ENCODE measurements at places on chromosomes 7 and 10.

DNA sequence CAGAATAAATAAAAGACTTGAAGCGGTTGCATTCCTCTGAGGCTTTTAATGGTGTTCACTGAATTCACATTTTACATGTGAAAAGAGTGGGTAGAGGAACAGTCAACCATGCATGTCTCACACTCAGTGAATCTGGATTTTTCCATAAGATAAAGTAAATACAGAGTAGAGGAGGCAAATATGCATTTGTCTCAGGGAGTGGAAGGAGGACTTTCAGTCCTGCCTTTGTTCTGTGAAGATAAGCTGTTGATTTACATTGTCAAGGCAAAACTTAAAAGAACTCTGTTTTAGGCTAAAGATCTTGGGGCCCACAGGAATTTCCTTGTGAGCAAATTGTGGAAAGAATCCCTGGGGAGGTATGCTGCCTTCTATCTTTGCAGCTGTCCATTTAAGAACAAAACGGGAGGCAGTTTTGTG lies 825.3 kb upstream of the MBL2 start:
- no peak for DNase-seq

- no peak for DNase-seq
Measured at GRCh38 chr7:98276241-98276761, 5.2 kb upstream of the BRI3 start.

GRCh38 chr7:64945503-64946175 lies 42.6 kb downstream of the ZNF273 start:
- DNase-seq, result no peak

DNA sequence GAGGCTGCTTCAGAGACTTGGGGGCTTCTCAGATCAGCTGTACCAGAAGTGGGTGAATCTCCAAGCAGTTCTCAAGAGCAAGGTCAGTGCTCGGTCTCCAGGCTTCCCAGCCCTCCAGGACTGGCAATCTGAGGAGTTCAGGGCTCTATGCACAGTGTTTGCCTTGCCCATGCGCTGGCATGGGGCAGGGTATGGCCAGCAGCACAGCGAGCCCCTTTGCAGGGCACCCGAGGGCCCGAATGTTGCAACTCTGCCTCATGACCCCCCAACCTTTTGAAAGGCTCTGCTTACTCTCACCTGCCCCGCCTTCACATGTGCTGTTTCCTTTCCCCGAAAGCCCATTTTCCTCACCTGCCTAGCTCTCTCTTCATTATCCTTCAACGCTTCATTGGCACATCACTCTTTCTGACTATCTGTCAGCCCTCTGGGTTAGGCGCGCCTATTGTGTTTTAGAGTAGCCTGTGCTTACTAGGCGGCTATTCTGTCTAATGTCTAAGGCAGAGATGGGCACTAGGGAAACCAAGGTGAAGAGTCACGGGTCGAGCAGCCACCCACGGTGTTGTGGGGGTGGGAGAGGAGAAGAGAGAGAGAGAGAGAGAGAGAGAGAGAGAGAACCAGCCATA lies 83.6 kb downstream of the WDFY4 start:
- DNase-seq, result no peak

GRCh38 chr7:91630581-91631380 lies 249.7 kb downstream of the MTERF1 start:
- no peak for DNase-seq

- no peak for DNase-seq
Measured at GRCh38 chr10:110389255-110389654, 84.5 kb upstream of the SMNDC1 start.

DNA sequence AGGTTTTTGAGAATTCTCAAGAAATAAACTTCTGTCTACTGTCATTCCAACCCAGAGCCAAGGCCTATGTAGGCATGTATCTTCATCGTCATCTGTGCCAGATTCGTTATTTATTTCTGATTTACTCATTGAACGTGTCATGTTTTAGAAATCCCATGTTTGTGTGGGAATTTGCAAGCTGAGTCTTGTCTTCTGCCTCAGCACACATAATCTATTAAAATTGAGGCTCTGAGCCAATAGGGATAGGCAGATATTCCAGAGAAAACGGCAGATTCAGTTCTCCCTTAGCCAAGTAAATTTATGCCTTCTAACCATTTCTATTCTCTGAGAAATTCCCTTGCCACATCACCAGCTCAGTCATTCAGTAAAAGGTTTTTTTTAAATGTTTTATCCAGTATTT lies 444.6 kb downstream of the REEP3 start:
- DNase-seq, result no peak

DNA sequence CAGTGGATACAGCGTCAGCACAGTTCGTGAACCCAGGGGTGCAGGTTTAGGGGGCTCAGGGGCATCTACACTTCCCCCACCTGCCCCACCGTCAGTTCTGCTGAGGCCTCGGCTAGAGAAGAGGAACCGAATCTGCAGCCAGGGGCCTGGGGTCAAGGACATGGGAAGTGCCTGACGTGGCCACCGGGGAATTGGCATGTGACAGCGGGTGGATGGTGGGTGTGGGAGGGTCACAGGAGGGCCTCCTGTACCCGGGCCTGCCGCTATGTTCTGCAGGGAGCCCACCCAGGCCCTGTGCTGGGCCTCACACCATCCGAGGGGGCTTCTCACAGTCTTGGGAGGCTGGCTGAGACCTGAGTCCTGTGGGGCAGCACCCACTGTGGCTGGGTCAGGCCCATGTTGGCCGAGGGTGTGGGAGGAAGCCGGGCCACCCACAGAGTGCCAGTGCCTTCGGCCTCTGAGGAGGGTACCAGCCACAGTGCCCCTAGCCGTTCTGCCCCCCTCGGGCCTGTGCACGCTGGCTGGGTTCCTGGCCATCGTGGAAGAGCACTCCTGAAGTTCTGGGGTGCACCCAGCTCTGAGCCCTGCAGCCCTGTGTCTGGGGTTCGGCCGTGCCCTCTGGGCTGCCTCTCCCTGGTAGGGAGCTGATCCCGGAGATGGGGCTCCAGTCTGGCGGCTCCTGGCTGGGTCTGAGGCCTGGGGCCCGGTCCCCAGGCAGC lies 5.9 kb downstream of the TTYH3 start:
- peak; percentile 23 for DNase-seq

GRCh38 chr10:63553031-63553430 lies 31.8 kb downstream of the REEP3 start:
- no peak for DNase-seq

GRCh38 chr7:103373866-103374643 lies 26.6 kb downstream of the PSMC2 start:
- no peak for DNase-seq

DNA sequence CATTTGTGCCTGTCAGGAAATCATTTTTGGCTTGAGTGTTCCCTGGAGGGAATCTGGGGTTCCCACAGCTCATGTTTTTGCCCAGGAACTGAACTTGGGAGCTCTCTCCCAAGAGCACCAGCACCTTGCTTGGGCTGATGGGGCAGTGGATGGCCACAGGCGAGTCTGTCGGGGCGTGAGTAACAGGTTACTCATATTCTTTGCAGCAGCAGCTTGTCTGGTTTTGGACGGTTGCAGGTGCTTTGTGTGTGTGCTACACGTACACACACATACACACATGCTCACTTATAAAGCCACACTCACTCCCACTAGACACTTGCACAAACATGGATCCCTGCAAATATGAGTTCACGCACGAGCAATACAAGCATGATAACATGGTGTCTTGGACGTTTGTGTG lies 2.9 kb upstream of the PALD1 start:
- no peak for DNase-seq

DNA sequence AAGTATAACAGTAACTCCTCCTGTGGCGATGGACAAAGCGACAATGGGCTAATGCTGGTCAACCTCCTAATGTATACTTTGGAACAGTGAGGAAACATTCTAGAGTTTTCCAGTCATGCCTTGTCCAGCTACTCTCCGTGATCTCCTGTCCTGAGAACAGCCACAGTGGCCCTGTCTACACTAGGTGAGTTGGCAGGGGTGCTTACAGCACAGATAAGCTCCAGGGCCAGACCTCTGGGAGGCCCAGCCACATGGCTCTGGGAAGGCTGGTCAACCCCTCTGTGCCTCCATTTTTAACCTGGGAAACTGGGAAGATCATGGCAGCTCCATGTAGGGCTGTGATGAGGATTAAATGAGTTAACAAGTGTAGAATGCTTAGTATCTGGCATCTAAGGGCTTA lies 57.0 kb downstream of the CLEC2L start:
- DNase-seq, result no peak

GRCh38 chr7:155861480-155861868 lies 49.2 kb upstream of the SHH start:
- no peak for DNase-seq

- no peak for DNase-seq
Measured at GRCh38 chr10:45224219-45224841, 91.1 kb downstream of the OR13A1 start.

GRCh38 chr7:107051376-107051775 lies 6.9 kb downstream of the PRKAR2B start:
- no peak for DNase-seq

- peak; percentile 60 for DNase-seq
Measured at GRCh38 chr10:119652361-119652730, 1.2 kb downstream of the BAG3 start.

- DNase-seq, result no peak
Measured at GRCh38 chr10:98478430-98479222, 31.9 kb upstream of the HPS1 start.

- DNase-seq, result peak; percentile 82
Measured at GRCh38 chr7:2978408-2978807, 65.3 kb downstream of the CARD11 start.

DNA sequence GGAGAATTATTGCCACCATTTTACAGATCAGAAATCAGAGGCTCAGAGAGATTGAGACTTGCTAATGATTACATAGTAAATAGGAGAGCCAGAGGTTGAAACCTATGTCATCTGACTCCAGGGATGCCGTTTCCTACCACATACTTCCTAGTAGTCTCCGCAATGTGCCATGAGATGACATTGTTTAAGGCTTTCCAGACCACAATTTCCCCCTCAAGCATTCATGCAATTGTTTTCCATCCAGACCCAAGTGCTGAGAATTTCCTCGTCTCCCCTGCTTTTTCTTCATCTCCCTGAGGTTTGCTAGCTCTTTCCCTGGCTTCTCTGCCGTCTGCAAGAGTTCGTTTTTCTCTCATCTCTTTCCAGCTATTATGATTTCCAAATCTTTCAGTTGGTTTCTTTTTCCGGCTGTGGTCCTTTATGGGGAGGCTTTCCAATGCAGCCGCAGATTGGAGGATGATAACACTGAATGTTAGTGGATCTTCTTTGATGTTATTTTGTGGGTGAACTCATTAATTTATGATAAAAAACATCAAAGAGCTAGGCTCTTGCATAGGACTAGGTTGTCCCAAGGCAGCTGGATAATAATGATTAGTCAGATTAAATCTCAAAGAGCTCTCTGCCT lies 6.9 kb upstream of the GOLGA7B start:
- peak; percentile 51 for DNase-seq

DNA sequence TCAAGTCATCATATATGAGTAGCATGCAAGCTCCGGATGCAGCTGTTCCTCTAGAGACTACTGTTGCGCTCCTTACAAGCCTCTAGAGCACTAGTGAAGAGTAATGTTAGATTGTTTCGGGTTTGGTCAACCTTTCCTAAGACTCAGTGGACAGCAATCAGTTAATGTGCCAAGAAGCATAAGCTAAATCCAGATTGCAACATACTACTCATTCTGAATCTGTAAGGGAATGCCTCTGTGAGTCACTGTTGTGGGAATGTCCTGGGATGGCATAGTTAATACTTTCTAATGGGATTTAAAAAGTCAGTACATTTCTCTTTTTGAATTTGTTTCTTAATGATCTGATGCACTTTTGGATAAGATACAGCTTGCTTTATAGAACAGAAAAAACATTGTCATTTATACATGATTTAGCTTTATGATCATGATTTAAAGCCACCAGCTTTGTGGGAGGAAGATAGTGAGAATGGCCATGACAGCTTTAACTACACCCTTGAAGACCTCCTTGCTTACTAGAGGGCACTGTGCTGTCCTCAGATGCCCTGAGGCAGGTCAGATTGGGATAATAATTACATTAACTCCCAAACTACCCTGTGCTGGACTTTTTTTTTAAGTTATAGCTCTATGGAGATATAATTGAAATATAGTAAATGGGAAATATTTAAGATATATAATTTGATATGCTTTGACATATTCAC lies 138.4 kb downstream of the SDK1 start:
- no peak for DNase-seq

GRCh38 chr10:63083904-63084689 lies 49.0 kb upstream of the NRBF2 start:
- DNase-seq, result peak; percentile 73

DNA sequence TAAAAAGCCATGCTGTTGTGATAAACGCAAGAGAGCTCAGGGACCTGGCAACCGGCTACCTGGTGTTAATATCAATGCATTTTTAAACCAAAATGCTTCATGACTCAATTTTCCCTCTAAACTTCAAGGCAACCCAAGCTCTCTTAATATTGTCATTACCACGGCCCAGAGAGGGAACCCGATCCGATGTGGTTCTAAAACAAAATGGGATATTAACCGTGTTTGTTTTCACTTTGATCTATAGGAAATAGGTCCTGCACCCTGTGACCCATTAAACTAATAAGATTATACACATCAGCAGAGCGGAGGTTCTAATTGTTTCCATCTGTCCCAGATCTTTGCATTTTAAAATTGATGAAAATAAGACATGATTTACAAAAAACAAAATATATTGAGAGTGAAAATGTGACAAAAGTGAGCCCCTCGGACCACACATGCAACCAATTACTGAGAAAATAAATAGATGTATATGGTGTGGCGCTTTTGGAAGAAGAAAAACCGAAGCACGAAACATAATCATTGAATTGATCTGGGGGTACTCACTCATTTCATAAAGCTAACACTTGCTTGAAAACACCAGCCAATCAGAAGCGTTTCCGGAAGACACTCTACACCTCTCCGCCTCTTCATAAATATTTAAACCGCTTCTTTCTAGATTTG lies 290.3 kb upstream of the NFE2L3 start:
- no peak for DNase-seq

- DNase-seq, result no peak
Measured at GRCh38 chr10:89458784-89459183, 44.4 kb downstream of the IFIT5 start.

GRCh38 chr10:113304726-113305125 lies 248.1 kb upstream of the HABP2 start:
- no peak for DNase-seq

GRCh38 chr7:151823566-151824372 lies 53.1 kb downstream of the PRKAG2 start:
- DNase-seq, result no peak

DNA sequence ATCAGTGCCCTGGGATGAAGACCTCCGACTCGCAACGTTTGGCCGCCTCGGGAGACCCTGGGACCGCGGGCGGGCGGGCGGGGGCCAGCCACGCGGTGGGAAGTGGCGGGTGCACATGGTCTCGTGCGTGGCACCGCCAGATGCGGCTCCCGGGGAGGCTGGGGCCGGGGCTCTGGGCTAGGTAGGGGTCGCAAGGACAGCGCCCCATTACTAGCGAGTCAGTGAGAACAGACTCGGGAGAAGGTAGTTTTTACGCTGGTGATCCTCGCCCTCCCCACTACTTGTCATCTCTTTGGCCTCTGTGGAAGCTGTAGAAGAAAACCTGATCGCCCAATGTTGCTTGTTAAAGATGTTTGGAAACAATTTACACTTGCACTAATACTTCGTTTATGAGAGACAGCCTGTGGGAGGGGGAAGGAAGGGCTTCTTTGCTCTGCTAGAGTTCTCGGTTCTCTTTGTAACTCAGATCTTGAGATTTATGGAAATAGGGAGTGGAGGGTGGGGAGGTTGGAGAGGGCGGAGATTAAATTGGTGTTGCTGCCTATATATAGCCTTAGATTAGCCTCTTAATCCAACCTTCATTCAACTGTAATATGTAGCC lies 591 bp downstream of the BZW2 start:
- DNase-seq, result peak; percentile 36

Measured in KBM-7 (cell line).